ENCODE measurements at places on chromosomes 13 and 19.

DNA sequence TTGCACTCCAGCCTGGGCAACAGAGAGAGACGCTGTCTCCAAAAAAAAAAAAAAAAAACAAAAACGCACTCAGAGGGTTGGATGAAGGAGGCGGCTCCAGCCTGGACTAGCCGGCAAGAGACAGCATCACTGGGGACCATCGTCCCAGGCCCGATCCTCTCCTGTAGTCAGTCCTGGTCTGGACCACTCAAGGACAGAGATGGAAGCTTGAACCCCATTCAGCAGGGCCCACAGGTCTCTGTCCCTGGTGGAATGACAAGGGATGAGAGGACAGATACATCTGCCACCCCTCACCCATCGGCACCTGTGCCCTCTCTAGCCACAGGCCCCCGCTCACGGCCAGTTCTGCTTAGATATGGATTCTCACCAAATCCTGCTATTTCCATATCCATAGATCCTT lies 14.0 kb downstream of the ADGRE5 start:
- no peak for DNase-seq

DNA sequence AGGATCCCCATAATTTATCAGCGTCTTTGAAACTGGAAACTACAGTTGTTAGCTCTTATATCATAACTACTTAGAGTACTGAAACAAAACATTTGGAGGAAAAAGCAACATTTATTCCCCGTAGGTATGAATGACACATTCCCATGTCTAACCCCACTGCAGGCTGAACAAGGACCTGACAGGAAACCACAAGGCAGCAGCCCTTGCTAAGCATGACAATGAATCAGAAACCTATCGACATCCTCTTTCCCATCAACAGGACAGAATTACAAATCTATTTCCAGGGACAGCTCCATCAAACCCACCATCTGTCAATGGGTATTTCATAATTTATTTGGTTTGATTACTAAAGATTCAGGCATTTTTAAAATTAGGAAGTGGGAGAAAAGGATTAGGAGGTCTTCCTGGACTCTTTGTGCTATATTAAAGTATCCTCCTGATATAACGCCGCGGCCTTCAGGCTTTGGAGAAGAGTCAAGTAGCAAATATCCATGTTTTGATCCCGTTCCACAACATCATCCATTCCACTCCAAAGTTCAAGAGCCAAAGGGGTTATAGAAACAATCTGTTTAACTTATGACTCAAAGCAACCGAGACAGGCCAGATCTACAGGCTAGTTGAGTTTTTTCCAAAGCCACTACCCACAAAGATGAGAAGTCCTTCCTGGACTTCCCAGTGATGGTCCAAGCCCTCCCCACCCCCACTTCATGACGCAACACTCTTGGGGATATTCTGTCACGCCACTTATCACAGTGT lies 51.1 kb downstream of the FAM216B start:
- DNase-seq = no peak

GRCh38 chr13:43751624-43752023 lies 35.1 kb downstream of the ENOX1 start:
- DNase-seq = no peak

- DNase-seq = no peak
These were observed 772.9 kb upstream of the SLITRK6 start for GRCh38 chr13:86572115-86572514.

GRCh38 chr13:71291842-71292146 lies 575.2 kb downstream of the DACH1 start:
- no peak for DNase-seq

- no peak for DNase-seq
These were observed 492 bp upstream of the PGLYRP1 start for GRCh38 chr19:46023311-46023779.

GRCh38 chr13:108933061-108933460 lies 303.6 kb downstream of the MYO16 start:
- DNase-seq = no peak
